RPMI7951 (cell line): ENCODE measurements at places on chromosomes 6 and 20. TPM values are rescaled to one million over a fixed set of nuclear protein-coding genes. Genes with fewer than 3 reads are reported as not detected.

The OR2J3 gene
- not detected in 2 replicates for total RNA-seq

The DYNLT2 gene
- 1.8 and 2.0 TPM in 2 replicates for total RNA-seq

The SHLD1 gene
- 12.5 and 15.5 TPM in 2 replicates for total RNA-seq

The CST2 gene
- total RNA-seq = 0.84 TPM in 1 of 2 replicates, not detected in the other

DNA sequence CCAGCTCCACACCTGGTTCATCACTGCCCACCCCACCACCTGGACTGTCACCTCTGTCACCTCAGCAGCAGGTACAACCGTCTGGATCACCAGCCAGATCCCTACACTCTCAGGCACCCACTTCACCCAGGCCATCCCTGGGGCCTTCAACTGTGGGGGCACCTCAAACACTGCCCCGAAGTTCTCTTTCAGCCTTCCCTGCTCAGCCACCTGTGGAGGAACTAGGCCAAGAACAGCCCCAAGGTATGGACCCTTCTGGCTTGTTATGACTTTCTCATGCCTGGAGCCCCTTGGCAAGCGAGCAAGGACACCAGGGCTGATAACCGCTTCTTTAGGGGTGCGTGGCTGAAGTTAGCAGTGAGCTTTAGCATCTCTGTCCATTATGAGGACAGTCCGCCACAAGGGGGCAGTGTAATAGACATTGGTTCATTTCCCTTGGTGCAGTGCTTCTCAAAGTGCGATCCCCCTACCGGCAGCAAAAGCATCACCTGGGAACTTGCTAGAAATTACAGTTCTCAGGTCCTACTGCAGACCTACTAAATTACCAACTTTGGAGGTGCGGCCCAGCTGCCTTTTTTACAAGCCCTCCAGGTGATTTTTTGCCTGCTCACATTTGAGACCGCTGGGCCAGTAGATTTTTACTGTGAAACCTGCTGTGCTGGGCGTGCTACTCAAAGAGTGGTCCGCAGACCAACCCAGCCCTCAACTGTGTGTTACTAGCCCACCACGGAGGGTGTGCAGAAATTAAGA is 32.5 kb downstream of the PNPLA1 start:
- peak; percentile 83 for DNase-seq

- DNase-seq = no peak
Observed at GRCh38 chr6:27667016-27667656, 194.2 kb upstream of the ZNF184 start.
